ENCODE measurements at places on chromosomes 11 and 22. TPM values are rescaled to one million over a fixed set of nuclear protein-coding genes. Genes with fewer than 3 reads are reported as not detected.

DNA sequence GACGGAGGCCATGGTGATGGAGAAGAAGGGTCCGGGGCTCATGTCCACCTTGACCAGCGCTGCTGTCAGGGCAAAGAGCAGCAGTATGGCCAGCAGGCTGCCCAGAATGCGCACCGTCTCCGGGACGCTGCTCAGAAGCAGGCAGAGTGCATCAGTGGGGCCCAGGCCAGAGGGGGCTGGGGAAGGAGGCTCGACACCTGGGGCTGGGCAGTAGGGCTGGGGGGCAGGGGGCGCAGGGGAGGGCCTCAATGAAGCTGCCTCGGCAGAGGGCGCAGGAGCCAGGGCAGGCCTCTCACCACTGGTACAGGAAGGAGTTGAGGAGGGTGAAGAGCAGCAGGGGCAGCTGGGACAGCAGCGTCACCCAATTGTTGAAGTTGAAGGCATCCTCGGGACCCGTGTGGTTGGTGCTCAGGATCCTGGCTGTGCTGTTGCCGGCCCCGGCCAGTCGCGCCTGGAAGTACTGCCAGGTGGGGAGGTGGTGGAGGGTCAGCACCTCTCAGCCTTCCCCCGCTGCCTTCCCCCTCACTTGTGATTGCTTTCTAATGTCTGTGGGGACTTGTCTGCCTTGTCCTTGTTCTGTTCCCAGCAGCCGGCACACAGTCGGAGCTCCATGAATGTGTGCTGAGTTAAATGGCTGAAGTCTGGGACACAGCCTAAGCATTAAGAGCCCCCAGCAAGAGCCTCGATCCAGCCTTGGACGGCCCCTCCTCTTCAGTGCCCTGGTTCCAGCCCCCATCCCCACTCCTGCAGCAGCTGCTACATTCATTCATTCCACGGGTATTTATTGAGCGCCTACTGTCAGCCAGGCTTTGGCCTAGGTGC is 2.3 kb downstream of the SLC29A2 start:
- DNase-seq, result no peak

GRCh38 chr11:112590764-112591163 is 330.1 kb upstream of the PLET1 start:
- no peak for DNase-seq

DNA sequence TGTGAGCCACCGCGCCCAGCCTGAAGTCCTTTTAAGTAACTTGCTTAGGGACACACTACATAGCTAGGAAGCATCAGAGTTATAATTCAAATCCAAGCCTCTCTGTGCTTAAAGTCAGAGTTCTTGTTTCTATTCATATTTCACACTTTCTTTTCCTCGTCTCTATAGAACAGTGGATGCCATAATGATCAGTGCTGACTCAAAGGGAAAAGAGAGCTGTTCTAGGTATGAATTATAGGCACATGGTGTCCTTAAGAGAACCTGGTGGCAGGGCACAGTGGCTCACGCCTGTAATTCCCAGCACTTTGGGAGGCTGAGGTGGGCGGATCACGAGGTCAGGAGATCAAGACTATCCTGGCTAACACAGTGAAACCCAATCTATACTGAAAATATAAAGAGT is 400.2 kb upstream of the DDI1 start:
- no peak for DNase-seq

DNA sequence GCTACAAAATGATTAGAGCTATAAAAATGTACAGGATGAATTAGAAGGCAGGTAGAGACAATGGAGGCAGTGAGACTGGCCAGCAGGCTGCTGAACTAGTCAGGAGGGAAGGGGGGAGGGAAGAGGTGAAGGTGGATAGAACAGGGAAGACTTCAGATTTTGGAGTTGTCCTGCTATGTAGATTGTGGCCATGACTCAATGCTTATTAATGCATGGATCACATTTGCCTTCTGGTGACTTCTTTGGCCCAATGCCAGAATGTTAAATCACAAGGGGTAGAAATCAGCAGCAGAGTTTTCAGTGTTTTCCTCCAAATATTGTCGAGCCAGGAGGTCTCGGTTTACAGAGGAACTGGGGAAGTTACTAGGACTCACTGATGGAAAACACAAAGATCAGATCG is 346.6 kb downstream of the AASDHPPT start:
- DNase-seq, result no peak

DNA sequence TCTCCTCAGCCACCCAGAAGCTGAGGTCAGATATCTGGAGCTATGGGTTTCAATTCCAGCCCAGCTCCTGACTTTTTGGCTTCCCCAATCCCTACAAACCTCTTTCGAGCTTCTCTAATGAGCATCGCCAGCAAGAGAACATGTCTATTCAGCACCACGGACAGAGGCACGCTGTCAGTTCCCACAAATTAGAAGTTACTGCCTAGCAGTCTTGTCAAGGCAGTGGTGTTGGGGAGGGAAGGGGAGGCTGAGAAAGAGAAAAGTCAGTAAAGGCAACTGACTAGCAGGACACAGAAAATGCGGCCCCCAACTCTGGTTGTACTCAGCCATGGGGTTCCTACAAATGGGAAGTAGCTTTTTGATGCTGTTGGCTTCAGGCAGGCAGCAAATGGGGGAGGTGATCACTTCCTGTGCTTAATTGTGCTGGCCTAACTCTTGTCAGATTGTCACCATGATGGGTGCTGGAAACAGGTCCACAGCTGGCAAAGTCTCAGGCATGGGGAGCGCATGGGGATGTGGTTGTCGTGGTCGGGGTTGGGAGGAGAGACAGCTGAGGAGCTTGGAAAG is 205.9 kb downstream of the ST3GAL4 start:
- DNase-seq, result no peak

The MUC5AC gene
- total RNA-seq, result 0.27 TPM

The DSCAML1 gene
- 4.2 TPM for total RNA-seq

The GVQW3 gene
- 6.2 TPM for total RNA-seq

The SLC22A6 gene
- not detected for total RNA-seq

The SULT4A1 gene
- 0.27 TPM for total RNA-seq

The SLC25A17 gene
- 19.6 TPM for total RNA-seq
